ENCODE measurements at places on chromosomes 4 and X.

- no peak for DNase-seq
Observed at GRCh38 chr4:123976285-123976684, 579.7 kb downstream of the SPRY1 start.

DNA sequence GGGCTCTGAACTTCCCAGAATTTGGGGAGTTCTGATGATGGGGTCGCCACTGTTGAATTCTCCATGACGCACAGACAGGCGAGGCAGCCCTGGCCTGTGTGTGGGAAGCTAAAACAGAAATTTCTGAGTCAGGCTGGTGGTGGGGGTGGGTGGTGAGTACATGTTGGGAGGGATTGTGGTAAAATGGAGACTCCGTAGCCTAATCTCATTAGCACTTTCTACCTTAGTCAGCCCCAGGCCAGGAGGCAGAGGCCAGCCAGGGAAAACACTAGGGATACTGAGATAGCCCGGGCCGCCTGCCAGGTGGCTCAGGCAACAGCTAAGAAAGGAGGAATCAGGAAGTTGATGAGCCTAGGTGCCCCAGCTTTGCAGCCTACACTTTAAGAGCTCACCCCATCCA lies 39.3 kb upstream of the NHSL2 start:
- no peak for DNase-seq

- DNase-seq, result no peak
Observed at GRCh38 chr4:146283758-146284651, 69.7 kb downstream of the REELD1 start.

- no peak for DNase-seq
Observed at GRCh38 chrX:1400049-1400448, 8.1 kb upstream of the SLC25A6 start.

- no peak for DNase-seq
Observed at GRCh38 chr4:182835006-182835740, 82.0 kb downstream of the DCTD start.

- no peak for DNase-seq
Observed at GRCh38 chr4:174657472-174657871, 135.2 kb upstream of the HPGD start.

DNA sequence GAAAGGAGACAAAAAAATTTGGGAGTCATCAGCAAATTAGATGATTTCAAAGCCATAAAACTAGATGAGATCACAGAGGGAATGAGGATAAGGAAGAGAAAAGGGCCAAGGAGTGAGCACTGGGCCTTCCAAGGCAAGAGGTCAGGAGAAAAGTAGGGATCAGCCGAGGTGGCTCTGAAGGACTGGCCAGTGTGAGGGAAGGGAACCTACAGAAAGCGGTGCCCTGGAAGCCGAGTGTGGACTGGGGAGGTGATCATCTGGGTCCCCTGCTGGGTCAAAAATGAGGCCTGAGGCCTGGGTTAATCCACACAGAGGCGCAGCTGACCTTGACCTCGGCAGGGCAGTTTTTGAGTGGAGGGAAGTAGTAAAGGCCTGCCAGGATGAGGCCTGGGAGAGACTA lies 133.8 kb downstream of the SMIM20 start:
- DNase-seq, result no peak

DNA sequence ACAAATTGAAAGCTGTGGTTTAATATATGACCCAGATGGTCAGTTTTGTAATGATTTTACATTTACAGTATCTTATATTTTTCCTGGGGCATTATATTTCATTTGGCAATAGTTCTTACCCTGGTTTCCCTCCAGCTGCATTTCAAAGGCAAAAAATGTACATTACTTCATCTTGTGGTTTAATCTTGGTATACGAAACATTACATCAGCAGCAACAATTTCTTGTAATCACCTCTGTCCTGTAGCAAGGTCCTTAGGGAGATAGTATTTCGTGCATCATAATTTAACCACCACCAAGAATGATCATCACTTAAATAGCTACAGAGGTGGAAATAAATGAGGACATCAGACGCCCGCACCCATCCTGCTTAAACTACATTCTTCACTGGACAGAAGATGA lies 48.8 kb downstream of the HS6ST2 start:
- no peak for DNase-seq

DNA sequence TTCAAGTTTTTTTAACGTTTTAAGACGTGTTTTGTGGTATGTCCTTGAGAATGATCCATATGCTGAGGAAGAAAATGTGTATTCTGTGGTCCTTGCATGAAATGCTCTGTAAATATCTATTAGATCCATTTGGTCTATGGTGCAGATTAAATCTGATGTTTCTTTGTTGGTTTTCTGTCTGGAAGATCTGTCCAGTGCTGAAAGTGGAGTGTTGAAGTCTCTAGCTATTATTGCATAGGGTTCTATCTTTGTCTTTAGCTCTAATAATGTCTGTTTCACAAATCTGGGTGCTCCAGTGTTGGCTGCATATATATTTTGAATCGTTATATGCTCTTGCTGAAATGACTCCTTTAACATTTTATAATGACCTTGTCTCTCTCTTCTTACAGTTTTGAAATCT lies 122.5 kb downstream of the RPA4 start:
- DNase-seq, result no peak

Data from NCI-H2029 treated with DMSO at 0.1 percent for 48 hours (cell line).